ENCODE measurements at places on chromosomes 3 and 15. TPM values are rescaled to one million over a fixed set of nuclear protein-coding genes. Genes with fewer than 3 reads are reported as not detected.

- no peak overlapping the region for H3K27ac ChIP-seq
- H3K4me1 ChIP-seq: no peaks in the 10 kb centered on the region
- H3K36me3 ChIP-seq: peaks cover 3% of the 10 kb centered on the region
- no peak for DNase-seq
- H3K4me3 ChIP-seq: no peak overlapping the region
- no peaks in the 10 kb centered on the region for H3K27me3 ChIP-seq
Observed at GRCh38 chr3:108053483-108053882, 37.3 kb downstream of the CD47 start.

DNA sequence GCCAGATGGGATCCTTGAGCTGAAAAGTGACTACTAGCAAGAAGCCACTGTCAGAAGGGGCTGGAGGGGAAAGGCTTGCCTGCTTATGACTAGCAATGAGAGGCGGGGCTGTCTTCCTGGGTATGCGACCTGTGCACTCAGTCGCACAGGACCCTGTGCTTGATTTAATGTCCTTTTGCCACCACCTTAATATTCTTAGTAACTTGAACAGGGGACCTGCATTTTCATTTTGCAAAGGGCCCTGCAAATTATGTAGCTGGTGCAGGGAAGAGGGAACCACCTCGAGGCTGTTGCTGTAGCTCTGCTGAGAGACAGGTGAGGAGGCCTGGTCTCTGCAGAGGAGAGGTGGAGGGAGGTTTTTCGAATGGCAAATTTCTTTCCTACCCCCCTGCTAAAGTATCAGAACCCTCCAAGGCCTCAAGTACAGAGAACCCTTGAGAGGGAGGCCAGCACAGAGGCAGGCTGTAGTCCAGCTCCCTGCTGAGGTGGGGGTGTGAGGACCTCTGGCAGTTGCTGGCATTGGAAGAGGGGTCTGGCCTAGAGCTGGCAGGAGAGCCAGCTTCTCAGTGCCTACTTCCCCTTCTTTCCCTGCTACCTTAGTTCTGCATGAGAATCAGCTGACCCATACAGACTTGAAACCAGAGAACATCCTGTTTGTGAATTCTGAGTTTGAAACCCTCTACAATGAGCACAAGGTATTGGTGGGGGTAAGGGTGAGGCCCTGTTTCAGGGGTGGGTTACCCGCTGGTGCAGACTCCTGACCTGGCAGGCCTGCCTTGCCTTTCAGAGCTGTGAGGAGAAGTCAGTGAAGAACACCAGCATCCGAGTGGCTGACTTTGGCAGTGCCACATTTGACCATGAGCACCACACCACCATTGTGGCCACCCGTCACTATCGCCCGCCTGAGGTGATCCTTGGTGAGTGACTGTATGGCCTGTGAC lies 11.4 kb downstream of the CLK3 start:
- no peaks in the 10 kb centered on the region for H3K27me3 ChIP-seq
- H3K4me1 ChIP-seq: no peaks in the 10 kb centered on the region
- DNase-seq: no peak
- no peak overlapping the region for H3K27ac ChIP-seq
- no peak overlapping the region for H3K4me3 ChIP-seq
- peaks cover 83% of the 10 kb centered on the region for H3K36me3 ChIP-seq

GRCh38 chr3:2770451-2770850 lies 339.7 kb downstream of the IL5RA start:
- no peaks in the 10 kb centered on the region for H3K27me3 ChIP-seq
- DNase-seq: no peak
- no peak overlapping the region for H3K4me3 ChIP-seq
- H3K27ac ChIP-seq: no peak overlapping the region
- H3K4me1 ChIP-seq: no peaks in the 10 kb centered on the region

GRCh38 chr3:185403002-185403401 lies 40.1 kb downstream of the MAP3K13 start:
- no peaks in the 10 kb centered on the region for H3K36me3 ChIP-seq
- H3K4me3 ChIP-seq: no peak overlapping the region
- H3K4me1 ChIP-seq: peaks cover 4% of the 10 kb centered on the region
- DNase-seq: no peak

DNA sequence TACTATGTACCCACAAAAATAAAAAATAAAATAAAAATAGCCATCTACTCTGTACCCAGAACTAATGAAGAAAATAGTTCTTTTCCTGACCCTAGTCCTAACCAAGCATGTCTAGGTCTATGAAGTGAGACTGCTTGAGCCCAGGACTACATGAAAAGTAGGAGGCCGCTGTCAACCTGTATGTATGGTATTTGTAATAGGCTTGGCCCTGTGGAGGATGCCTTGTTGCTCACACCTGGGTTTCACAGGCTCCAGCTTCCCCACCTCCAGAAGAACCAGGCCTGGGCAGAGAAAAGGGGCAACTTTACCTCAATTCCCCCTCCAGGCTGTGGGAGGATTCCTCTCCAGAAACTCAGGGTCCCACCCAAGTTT lies 6.8 kb upstream of the PKM start:
- H3K27ac ChIP-seq: no peak overlapping the region
- H3K4me1 ChIP-seq: no peaks in the 10 kb centered on the region
- no peaks in the 10 kb centered on the region for H3K27me3 ChIP-seq
- DNase-seq: no peak

DNA sequence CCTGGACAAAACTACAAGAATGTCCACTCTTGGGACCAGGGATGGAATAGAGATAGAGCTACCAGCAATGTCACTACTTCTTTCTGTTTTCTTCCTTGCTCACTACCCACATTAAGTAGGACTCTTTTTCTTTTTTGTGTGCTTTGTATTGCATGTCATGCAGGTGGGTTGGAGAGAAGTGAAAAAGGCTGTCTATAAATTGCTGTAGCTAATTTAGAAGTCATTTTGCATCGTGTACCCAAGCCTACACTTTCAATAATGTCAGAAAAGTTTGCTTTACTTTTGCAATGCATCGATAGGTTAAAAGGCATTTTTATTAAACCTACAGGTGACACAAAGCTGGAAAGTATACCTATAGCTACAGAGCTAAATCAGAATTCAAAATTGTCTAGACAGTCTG lies 58.9 kb downstream of the GTF2E1 start:
- no peaks in the 10 kb centered on the region for H3K4me1 ChIP-seq
- DNase-seq: no peak
- H3K36me3 ChIP-seq: no peaks in the 10 kb centered on the region
- no peaks in the 10 kb centered on the region for H3K27me3 ChIP-seq
- H3K4me3 ChIP-seq: no peak overlapping the region
- H3K27ac ChIP-seq: no peak overlapping the region

- peaks cover 3% of the 10 kb centered on the region for H3K27me3 ChIP-seq
- DNase-seq: no peak
- H3K4me1 ChIP-seq: no peaks in the 10 kb centered on the region
- H3K27ac ChIP-seq: no peak overlapping the region
Observed at GRCh38 chr3:10768708-10769394, 47.2 kb upstream of the SLC6A11 start.

- no peaks in the 10 kb centered on the region for H3K27me3 ChIP-seq
- H3K4me1 ChIP-seq: peaks cover 6% of the 10 kb centered on the region
- H3K4me3 ChIP-seq: no peak overlapping the region
- no peaks in the 10 kb centered on the region for H3K36me3 ChIP-seq
- no peak for DNase-seq
Observed at GRCh38 chr15:98077186-98077585, 116.7 kb downstream of the ARRDC4 start.

DNA sequence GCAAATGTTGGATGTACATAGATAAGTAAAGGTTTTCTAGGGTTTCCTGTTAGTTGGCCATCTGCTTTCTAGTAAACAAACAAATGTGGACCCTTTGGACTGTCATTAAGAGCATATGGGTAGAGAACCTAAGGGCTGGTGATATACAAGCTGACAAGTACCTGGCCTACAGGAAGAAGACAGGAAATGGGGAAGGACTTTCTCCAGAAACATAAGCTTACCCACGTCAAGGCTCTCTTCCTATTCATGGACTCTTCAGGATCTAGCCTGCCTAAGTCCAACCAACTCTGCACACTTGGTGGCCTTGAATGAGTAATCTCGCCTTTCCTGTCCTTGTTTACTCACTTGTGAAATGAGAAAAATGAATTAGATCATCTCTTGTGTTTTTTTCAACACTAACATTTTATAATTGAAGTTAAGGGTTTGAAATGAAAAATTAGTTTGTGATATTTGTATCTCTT lies 22.2 kb upstream of the GOLIM4 start:
- H3K4me1 ChIP-seq: peaks cover 22% of the 10 kb centered on the region
- H3K4me3 ChIP-seq: no peak overlapping the region
- no peak overlapping the region for H3K27ac ChIP-seq
- H3K27me3 ChIP-seq: no peaks in the 10 kb centered on the region

GRCh38 chr3:151992326-151993041 lies 119.0 kb downstream of the SUCNR1 start:
- no peak for DNase-seq
- H3K4me1 ChIP-seq: no peaks in the 10 kb centered on the region
- no peak overlapping the region for H3K27ac ChIP-seq
- H3K36me3 ChIP-seq: no peaks in the 10 kb centered on the region
- no peaks in the 10 kb centered on the region for H3K27me3 ChIP-seq
- H3K4me3 ChIP-seq: no peak overlapping the region

DNA sequence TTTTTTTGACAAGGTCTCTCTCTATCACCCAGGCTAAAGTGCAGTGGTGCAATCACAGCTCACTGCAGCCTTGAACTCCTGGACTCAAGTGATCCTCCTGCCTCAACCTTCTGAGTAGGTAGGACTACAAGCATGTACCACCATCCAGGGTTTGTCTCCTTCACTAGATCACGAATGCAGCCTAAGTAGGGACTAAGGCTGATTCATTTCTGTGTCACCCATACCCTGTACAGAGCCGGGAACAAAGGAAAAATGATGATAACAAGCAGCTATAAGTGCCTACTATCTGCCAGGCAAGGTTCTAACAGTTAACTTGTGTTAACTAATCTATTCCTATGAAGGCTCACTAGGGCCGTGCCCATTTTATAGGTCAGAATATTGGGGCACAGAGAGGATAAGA lies 7.0 kb downstream of the TMEM40 start:
- H3K27me3 ChIP-seq: no peaks in the 10 kb centered on the region
- no peaks in the 10 kb centered on the region for H3K36me3 ChIP-seq
- H3K4me3 ChIP-seq: no peak overlapping the region
- no peaks in the 10 kb centered on the region for H3K4me1 ChIP-seq
- DNase-seq: no peak

The RAB6B gene
- total RNA-seq: 16.4 TPM

DNA sequence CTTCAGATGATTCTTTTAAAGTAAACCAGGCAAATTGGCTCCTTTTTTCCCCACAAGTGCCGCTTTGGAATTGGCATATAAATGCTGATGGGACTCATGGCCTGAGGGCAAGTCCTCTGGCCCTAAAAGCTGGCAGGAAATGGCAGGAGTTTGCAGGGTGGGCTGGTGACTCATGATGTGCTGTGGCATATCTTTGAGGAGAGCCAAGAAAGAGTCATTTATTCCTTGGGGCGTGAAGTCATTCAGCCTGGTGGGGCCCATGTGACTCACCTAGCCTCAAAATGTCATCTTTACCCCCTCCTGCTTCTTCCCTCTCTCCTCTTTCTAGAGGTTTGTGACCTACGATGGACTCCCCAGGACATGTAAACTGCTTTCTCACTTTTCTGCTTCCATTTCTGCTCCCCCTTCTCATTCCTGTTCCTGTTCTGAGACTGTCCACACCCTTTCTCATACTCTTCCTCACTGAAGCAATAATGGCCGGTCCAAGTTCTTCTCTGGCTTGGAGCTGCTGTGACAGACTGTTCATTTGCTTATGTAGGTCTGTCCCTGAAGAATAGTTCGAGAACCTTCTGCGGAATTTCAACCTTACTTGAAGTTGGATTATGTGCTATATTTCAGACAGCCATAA lies 326.1 kb downstream of the SATB1 start:
- no peaks in the 10 kb centered on the region for H3K36me3 ChIP-seq
- H3K4me1 ChIP-seq: no peaks in the 10 kb centered on the region

GRCh38 chr3:62823461-62824050 lies 51.7 kb downstream of the CADPS start:
- H3K27me3 ChIP-seq: no peaks in the 10 kb centered on the region
- H3K4me1 ChIP-seq: no peaks in the 10 kb centered on the region
- no peak overlapping the region for H3K27ac ChIP-seq
- H3K4me3 ChIP-seq: no peak overlapping the region

The IL17RD gene
- 6.2 TPM for total RNA-seq

The ZIC4 gene
- not detected for total RNA-seq

- H3K27me3 ChIP-seq: no peaks in the 10 kb centered on the region
- no peak overlapping the region for H3K27ac ChIP-seq
- no peak overlapping the region for H3K4me3 ChIP-seq
Observed at GRCh38 chr15:70289191-70289955, 191.7 kb upstream of the TLE3 start.

- peaks cover 9% of the 10 kb centered on the region for H3K27me3 ChIP-seq
- DNase-seq: no peak
- no peaks in the 10 kb centered on the region for H3K36me3 ChIP-seq
- no peak overlapping the region for H3K27ac ChIP-seq
- no peak overlapping the region for H3K4me3 ChIP-seq
Observed at GRCh38 chr15:58148120-58148519, 9.9 kb downstream of the AQP9 start.

The BTBD1 gene
- 134 TPM for total RNA-seq

DNA sequence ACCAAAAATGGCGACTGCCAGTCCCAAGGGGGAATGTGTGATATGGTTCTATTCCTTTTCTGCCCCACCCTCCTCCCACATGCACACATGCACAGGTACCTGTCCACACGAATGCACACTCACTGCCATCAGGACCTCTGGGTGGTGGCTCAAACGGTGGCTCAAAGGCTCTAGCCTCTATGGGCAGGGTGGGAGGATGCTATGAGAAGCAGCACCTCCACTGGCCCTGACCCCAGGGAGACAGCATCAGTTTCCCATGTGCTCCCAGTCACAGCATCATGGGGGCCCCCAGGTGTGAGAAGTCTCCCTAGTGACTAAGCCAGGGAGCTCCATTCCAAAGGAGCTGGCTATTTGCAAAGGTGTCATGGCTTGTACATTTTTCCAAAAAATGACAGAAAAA lies 15.9 kb downstream of the SEMA3G start:
- no peaks in the 10 kb centered on the region for H3K27me3 ChIP-seq
- H3K4me1 ChIP-seq: peaks cover 32% of the 10 kb centered on the region
- DNase-seq: peak; percentile 26
- no peak overlapping the region for H3K4me3 ChIP-seq
- H3K36me3 ChIP-seq: no peaks in the 10 kb centered on the region
- H3K27ac ChIP-seq: peak overlapping the region; percentile 76

GRCh38 chr3:159451067-159451466 lies 537.6 kb upstream of the IL12A start:
- no peak overlapping the region for H3K27ac ChIP-seq
- H3K4me3 ChIP-seq: no peak overlapping the region
- H3K4me1 ChIP-seq: no peaks in the 10 kb centered on the region
- DNase-seq: no peak
- H3K36me3 ChIP-seq: no peaks in the 10 kb centered on the region
- H3K27me3 ChIP-seq: no peaks in the 10 kb centered on the region
